ENCODE measurements at places on chromosomes 1 and 21. TPM values are rescaled to one million over a fixed set of nuclear protein-coding genes. Genes with fewer than 3 reads are reported as not detected.
A peak's percentile ranks its signal among the peaks of the same experiment; 100 is the strongest.

Gene LMX1A
- total RNA-seq = not detected

GRCh38 chr1:87325982-87326738 lies 2.5 kb upstream of the LMO4 start:
- DNase-seq = peak; percentile 23

DNA sequence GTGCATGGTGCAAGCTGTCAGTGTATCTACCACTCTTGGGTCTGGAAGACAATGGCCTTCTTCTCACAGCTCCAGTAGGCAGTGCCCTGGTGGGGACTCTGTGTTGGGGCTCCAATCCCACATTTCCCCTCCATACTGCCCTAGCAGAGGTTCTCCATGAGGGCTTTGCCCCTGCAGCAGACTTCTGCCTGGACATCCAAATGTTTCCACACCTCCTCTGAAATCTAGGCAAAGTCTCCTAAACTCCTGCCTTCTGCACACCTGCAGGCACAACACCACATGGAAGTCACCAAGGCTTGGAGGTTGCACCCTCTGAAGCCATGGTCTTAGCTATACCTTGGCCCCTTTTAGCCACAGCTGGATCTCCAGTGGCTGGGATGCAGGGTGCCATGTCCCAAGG lies 31.8 kb upstream of the CITED4 start:
- no peak for DNase-seq

- DNase-seq = no peak
These were observed 2.0 kb upstream of the ATF3 start for GRCh38 chr1:212606395-212607205.

Gene FAM72C
- total RNA-seq = 1.1 TPM

All from H4 (cell line).